ENCODE measurements at places on chromosomes 13 and 19.

GRCh38 chr19:49920624-49921363, 8.2 kb upstream of the ATF5 start:
- DNase-seq = no peak

DNA sequence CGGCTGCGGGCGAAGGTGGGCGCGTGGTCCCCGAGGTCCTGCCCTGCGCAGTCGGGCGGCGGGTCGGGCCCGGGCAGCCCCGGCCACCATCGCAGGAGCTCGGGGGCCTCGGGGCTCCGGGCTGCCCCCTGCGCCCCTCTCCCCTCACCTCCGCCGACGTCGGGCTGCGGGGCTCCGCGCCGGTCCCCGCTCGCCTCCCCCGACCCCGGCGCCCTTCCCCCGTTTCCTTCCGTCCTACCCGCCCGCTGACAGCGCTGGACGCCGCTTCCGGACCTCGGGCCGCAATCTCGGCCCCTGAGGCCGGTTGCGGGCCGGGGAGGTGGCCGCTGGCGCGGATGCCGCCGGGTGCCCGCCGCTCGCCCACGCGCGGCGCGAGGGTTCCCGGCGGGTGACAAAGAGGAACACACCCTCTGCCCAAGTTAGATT, 720 bp downstream of the FARP1 start:
- DNase-seq = no peak

DNA sequence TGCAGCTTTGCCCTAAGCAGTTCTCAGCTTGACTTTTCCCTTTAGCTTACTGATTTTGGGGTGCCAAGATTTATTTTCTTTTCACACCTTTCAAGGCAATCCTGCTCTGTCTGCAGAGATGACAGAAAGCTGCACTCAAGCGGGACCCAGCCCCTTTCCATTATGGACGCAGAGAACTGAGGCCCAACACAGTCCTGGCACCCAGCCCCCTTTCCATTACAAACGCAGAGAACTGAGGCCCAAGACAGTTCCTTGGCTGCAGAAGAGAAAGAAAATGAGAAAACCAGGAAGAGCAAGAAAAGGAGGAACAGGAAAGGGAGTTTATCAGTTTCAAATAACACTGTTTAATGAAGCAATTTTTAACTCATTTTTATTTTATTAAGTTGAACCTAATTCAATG, 36.8 kb upstream of the ATP11A start:
- DNase-seq = no peak

DNA sequence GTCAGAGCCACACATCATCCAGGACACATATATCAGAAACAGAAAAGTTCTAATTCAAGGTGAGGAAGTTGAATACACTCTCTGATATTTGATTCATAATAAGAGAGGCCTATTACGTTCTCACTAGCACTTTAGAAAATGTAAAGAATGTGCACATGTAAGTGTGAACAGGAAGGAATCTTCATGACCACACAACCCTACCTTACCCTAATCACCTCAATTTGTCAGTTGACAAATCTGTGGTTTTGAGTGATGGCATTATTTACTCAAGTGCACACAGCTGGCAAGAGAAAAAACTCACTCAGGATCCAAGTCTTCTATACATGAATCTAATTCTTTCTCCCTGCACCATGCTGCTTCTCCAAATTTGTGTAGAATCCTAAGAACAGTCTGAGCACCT, 445.8 kb downstream of the SUCLA2 start:
- no peak for DNase-seq

- DNase-seq = no peak
Measured at GRCh38 chr19:36215276-36216123, 594 bp downstream of the ZNF146 start.
